ENCODE measurements at places on chromosomes 16 and 17.

- DNase-seq, result no peak
Observed at GRCh38 chr17:49108318-49108717, 24.3 kb upstream of the B4GALNT2 start.

DNA sequence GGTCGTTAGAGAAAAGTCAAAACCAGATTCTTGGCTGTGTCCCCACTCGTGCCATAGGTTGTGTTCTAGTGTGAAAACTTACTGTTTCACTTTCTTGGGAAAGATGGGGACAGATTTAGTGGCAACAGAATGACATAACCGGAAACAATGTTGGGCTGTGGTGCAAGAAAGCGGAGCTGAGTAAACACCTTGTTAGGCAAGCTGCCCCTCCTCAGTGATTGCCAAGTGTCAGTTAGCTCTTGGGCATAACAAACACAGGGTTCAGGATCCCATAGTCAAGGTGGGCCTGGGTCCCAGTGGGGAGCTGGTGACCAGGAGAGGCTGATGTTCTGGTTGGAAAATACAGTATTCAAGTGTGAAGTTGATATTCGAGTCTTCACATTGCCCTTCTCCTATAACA is 15.4 kb downstream of the UBN1 start:
- DNase-seq, result no peak

DNA sequence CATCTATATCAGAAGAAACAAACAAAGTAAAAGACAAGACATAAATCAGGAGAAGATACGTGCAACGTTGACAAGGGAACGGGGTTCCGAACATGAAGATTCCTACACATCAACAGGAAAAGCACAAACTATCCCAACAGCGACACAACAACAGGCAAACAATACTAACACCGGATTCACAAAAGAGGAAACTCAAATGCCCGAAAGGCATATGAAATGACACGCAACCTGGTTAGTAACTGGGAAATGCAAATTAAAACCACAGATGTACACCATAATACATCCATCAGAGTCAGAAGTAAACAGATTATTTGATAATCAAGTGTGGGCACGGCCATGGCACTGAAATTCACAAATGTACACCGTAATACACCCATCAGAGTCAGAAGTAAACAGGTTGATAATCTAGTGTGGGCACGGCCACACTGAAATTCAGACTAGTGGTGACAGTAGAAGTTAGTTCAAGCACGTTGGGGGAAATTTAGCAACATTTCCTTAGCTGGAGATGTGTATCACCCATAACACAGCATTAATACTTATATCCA is 171.9 kb upstream of the RPH3AL start:
- no peak for DNase-seq

DNA sequence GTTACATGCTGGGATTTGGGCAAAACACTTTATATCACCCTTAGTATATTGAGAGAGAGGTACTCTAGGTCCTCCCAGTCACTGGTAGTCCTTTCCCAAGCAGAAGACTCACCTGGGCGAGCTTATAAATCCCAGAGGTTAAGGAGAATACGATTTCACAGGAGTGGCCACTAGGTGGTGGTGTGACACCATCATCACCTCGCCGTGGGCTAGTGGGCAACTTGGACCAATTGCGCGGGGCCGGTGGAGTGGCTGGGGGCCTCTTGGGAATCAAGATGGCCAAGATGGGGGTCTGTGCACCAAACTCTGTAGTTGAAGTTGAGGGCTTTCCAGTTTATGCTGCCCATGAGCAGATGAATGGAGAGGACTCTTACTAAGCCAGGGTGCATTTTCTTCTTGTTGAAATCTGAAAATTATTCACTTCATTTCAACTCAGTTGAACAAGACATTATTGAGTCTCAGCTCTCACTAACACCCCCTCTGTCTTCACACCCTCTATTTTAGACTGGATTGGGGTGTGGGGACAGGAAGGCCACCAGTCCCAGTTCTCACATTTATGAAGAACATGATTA is 38.2 kb upstream of the PIRT start:
- DNase-seq, result peak; percentile 18

- DNase-seq, result no peak
Observed at GRCh38 chr17:32757963-32758362, 119.0 kb downstream of the MYO1D start.

DNA sequence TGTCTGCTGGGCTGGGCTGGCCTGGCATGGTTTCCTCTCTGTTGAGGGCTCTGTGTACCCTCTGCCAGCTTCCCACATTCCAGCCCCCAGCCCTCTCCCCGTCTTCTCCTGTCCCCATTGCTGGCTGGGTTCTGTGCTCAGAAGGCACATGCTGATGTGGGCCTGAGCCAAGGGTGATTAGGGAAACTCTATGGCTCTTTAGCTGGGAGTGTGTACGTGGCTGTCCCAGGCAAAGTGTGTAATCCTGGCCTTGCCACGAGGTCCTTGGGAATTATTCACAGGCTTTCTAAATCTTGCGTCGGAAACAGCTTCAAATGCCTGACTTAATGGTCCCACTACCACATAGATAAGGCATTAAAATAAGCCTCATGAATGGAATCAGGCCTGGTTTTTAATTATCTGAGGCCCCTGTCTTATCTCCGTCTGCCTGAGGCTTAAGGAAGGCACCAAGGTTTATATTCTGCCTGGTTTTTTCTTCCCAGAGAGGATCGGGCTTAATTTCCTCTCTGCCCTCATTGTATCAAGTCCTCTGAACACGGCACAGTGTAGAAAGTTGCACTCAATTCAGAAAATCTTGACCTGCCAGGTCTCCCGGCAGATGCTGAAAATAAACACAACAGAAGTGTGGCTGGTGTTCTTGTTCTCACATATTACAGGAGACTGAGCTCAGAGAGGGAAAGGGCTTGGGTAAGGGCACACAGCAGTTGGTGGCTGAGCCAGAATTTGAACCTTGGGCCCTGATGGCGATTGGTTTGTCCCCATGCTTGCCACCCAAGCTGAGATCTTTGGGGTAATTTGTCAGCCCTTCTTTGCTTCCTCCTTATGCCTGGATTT is 52.9 kb upstream of the LGALS9 start:
- DNase-seq, result no peak

DNA sequence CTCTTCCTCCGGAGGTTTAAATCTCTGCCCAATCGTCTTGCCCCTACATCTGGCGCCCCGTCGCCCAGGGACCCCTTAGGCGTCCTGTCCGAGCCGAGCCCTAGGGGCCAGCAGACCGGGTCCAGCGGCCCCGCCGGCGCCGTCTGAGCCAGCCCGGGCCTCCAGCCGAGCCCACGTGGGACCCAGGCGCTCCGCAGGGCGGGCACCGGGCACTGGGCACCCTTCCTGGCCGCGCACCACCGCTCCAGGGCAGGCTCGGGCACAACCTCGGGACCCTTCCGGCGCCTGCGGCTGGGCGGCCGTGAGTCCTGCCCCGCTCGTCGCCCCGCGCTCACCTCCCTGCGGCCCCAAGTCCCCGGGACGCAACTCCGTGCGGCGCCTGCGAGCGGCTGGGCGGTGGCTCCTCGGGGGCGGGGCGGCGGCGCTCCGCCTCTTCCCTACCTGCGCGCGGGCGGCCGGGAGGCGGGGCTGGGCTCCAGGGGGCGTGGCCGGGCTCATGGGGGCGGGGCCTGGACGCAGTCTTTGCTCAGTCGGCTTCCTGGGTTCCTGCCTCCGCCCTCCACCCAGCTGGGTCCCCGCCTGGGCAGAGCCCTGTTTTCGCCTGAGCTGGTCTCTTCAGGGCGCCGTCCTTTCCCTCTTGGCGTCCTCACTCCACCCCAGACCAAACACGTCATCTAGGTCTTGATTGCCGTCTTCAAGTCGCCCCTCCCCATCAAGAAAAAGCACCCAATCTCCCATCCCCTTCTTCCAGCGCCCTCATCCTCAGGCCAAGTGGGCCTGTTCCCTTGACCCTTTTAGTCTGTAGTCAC is at the start of gene RHBDF2:
Gene RHBDF2 (minus strand): TSS at position 406 of the 809 bp plus-strand sequence. CDS start 19,899 bp downstream, outside the sequence.
- DNase-seq, result peak; percentile 96

- no peak for DNase-seq
Observed at GRCh38 chr16:85979605-85980004, 80.6 kb downstream of the IRF8 start.

GRCh38 chr17:77204536-77204935 is 63.8 kb downstream of the SEC14L1 start:
- DNase-seq, result no peak

- DNase-seq, result no peak
Observed at GRCh38 chr17:18231164-18231563, 5.7 kb downstream of the LLGL1 start.

- peak; percentile 11 for DNase-seq
Observed at GRCh38 chr17:83186226-83186625, 106.8 kb downstream of the METRNL start.

GRCh38 chr16:4053301-4053845 is 62.9 kb downstream of the ADCY9 start:
- DNase-seq, result no peak

DNA sequence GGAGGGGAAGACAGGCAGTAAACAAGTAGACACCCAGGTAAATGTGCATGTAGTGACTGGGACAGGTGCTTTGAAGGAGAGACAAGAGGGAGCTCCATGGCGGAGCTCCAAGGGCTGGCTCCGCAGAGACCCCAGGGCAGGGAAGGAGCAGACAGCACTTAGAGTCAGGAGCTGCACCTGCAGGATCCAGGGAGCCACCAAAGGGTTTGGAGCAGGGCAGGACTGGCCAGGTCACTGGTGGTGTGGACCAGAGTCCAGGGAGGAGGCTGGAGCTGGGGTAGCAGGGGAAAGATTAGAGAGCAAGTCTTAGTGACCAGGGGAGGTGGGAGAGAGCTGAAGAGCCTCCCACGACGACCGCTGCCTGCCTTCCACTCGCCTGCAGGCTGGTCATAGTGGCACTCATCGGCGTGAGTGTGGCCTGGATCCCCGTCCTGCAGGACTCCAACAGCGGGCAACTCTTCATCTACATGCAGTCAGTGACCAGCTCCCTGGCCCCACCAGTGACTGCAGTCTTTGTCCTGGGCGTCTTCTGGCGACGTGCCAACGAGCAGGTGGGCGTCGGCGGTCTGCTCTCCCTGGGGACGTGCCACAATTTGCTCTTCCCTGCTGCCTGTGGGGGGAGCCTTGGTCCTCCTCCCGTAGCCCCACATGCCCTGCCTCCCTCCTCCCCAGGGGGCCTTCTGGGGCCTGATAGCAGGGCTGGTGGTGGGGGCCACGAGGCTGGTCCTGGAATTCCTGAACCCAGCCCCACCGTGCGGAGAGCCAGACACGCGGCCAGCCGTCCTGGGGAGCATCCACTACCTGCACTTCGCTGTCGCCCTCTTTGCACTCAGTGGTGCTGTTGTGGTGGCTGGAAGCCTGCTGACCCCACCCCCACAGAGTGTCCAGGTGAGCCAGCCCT is 14.7 kb upstream of the FAM83G start:
- no peak for DNase-seq

- no peak for DNase-seq
Observed at GRCh38 chr16:12236589-12236988, 260.1 kb downstream of the SNX29 start.

- DNase-seq, result no peak
Observed at GRCh38 chr16:474420-475122, 49.1 kb downstream of the RAB11FIP3 start.

DNA sequence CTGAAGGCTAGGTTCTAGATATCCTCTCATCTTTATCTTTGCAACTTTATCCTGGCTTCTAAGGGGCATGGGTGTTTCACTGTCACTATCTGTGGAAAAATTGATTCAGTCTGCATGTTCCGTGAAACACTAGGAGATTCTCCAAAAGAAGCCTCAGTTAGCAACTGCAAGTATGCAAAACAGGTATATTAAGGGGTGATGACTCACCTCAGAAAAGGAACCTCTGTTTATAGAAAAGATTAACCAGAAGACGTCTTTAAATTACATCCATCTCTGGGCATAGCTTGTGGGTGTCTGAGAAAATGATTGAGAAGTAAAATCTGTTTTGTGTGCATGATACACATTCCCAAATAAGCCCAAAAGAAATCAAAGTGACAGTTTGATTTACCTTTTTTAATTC is 353.8 kb upstream of the HSBP1 start:
- DNase-seq, result no peak

DNA sequence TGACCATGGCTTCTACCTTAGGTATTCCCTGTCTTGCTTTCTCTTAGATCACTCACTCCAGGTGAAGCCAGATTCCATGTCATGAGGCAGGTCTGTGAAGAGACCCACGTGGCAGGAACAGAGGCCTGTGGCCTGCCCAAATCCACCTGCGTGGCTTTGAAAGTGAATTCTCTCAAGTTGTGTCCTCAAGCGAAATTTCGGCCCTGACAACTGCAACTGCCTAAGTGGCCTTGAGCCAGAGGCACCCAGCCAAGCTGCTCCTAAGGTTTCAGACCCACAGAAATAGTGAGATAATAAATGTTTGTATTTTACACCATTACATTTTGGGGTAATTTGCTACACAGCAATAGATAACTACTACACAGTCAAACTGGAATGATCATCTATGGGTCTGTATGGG is 497.9 kb downstream of the XYLT1 start:
- DNase-seq, result no peak

DNA sequence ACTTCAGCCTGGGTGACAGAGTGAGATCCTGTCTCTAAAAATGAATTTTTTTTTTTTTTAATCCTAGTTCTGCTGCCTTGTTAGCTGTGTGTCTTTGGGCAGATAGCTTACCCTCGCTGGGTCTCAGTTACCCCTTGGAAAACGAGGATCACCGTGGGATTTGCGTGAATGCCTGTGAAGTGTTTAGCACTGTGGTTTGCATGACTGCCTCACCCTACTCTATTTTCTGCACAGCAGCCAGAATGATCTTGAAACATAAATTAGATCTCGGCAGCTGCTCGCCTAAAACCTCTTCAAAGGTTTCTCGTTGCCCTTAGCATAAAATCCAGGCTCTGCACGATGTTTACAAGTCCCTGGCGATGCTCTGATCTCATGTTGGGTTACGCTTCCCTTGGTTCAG is 71.2 kb upstream of the GRIN2A start:
- no peak for DNase-seq

GRCh38 chr16:56852401-56852730 is 12.6 kb upstream of the SLC12A3 start:
- DNase-seq, result no peak

DNA sequence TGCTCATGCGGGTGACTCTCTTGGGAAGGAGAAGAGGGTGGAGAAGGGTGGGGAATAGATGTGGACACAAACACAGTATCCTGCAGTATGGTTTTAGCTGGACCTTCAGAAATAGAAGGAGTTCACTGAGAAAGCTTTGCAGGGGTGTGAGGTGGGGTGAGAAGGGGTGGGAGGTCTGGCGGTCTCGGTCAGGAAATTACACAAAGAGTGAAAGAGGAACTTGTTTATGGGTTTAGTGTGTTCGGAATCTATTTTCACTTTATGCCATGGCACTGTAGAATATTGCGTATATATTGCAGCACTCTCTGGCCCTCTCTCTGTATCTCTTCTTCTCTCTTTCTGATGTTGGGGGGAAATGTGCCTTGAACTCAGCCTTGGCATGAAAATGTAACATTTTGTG is 148.2 kb upstream of the GOT2 start:
- no peak for DNase-seq

GRCh38 chr17:43832976-43833829 is at the start of gene MPP3:
Gene MPP3 (minus strand): TSS chr17:43833146. CDS start chr17:43831906, 1,240 bp downstream.
- DNase-seq, result peak; percentile 47

- peak; percentile 54 for DNase-seq
Observed at GRCh38 chr17:8894673-8895578, 27.5 kb upstream of the PIK3R6 start.
